Fibroblast of skin of scalp (primary cell): ENCODE measurements at places on chromosomes 5 and 9.
A peak's percentile ranks its signal among the peaks of the same experiment; 100 is the strongest.

DNA sequence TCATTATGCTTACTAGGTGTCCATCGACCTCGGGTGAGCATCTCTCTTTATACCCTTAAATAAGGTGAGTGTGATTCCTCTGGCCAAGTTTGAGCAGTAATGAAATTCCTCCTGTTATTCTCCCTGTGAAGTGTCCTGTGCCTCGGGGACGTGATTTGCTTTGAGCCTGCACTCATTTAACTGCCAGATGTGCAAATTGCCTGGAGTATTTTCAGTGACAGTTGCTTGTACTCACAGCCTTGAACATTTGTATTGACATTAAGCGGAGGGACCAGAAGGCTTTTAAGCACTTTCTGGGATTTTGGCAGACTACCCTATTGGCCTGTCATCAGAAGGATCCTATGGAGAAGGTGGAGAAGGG is 126.9 kb downstream of the DOCK2 start:
- no peak for DNase-seq

DNA sequence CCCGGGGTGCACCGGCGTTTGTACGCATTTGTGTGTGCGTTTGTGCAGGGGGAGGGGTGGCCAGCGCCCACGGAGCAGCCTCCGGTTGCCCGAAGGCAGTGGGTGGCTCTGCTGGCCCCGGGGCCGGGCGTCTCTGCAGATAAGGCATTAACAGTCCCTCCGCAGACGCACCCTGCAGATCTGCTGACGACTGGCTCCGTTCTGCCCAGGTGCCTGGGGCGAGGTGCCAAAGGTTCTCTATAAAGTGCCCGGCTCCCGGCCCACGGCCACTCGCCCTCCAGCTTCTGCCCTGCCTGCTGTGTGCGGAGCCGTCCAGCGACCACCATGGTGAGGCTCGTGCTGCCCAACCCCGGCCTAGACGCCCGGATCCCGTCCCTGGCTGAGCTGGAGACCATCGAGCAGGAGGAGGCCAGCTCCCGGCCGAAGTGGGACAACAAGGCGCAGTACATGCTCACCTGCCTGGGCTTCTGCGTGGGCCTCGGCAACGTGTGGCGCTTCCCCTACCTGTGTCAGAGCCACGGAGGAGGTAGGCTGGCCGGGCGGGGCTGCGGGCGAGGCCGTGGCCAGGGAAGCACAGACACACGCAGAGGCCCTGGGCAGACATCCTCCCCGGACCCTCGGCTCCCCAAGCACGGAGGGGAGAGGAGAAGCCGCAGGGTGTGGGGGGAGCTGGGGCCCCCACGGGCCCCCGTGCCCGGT is at the start of gene SLC6A19:
SLC6A19 (plus strand) TSS at position 269 of the 699 bp plus-strand sequence; CDS start at position 325, 56 bp downstream.
- no peak for DNase-seq

DNA sequence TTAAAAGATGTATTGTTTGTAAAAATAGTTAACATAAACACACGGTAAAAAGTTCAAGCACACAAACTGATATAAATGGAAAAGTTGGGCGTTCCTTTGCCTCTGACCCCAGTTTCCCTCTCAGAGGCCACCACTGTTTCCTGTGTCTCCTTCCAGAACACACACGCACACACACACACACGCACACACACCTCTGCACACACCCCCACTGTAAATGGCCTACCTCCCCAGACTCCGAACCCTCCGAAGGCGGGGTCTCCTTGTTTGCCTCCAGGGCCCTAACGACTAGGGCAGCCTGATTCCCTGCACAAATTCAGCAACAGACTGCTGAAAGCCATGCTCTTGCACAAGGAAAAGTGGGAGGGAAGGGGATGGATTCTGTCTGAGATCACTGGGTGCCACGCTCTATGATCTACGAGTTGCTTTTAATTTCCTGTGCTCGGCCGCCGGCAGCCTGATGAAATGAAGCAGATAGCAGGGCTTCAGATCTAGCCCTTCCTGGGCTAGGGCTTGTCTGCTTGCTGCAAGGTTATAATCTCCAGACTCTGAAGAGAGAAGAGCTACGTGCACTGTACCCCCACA is 184.0 kb upstream of the IL12B start:
- no peak for DNase-seq

DNA sequence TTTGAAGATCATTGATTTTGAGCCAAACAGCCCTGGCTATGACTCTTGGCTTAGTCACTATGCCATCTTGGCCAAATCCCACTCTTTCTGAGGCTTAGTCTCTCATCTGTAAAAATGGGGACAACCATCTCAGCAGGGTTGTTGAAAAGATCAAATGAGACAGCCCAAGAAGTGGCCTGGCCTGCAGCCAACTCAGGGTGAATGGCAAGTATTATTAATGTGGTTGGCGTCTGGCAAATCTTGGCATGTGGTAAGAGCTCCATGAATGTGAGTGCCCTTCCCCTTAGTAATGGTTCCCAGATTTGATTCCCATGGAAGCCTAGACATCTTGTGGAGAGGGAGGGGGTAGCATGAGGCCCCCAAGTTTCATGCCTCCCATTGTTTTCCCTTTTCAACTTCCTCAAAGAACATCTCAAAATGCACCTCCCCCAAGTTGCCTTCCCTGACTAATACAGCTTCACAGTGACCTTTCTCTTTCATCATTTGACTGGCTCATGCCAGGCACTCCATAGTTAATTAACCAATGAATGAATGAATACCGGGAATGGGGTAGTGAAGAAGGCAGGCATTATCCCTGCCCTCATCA is 11.8 kb upstream of the TGFBI start:
- peak; percentile 100 for DNase-seq

DNA sequence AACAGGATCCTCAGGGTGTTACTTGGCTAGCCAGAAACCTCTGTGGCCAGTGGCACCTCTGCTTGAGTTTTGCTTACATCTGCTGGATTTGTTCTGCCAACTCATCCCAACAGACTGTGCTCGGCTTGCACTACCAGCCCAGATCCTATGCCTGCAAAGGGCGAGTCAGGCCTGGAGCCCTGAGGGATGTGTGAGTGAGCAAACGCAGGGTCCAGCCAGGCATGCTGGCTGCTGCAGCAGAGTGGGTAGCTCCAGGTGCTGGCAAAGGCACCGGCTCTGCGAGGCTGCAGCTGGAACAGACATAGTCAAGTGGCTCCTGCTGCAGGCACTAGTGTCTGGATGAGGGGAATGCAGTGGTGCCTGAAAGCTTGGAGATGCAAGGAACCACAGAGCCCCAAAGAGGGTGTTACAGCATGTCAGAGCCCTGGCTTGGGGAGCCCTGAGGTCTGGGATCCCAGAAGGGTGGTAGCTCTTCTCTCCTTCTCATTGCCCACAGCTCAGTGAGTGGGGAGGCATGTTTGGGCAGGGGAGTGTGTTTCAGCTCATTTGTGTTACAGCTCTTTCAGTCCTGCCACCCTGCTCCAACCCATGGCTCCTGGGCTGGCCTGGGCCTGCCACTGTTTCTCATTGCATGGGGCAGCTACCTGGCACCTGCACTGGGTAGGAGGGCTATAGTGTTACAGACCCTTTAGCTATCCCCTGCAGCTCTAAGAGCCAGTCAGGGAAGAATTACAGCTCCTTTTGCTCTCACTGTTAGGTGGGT is 332.6 kb downstream of the TAF11L14 start:
- DNase-seq = no peak

DNA sequence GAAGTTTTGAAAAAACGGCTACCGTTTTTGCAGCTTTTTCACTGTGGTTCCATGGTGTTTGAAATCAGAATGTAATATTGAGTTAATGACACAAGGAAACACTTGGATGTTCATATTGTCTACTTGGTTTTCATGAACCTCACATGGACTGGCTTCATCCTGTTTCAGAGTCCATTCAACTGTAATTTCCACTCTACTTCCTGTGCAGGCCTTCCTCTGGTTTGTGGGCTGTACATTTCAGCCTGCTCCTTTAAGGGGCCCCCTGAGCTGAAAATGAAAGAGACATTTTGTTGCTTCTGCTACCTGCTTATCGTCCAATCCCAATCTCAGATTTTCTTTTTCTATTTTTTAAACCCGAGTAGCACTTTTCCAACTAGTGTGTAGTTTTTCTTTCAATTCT is 41.8 kb upstream of the CDKN2B start:
- DNase-seq = no peak

DNA sequence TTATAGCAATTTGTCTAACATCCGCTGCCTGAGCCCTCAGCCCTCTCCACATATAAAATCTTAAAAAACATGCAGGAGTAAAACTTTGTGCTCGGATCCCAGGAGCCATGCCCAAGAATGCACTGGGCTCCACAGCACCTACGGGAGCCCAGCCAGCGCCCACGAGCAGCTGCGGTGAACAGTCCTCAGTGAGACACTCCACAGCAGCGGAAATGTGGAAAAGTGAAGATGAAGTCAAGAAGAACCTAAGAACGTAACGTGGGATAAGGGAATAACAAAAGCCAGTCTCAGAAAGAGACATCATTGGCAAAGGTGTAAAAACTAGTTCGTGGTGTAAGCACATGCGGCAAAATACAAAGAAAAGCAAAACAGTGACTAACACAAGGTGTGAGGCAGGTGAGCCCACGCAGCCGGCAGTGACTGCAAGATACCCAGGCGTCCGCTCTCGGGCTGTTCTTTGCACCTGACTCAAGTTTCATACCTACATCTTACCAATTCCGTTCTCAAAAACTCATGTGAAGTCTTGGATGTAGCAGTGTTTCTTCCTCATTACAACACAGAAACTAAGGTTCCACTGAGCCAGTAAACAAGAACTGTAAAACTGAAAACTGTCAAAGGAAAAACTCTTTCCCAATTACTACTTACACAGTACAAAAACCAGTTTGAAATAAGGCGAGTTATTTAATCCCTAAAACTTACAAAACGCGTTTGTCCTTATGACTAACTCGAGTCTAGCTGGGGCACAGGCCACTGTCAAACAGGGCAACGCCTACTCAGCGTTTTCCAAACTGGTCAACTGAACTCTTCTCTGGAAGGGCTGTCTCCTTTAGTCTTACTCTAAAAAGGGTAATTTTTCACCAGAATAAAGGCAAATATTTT is 1.7 kb downstream of the CAMSAP1 start:
- DNase-seq = no peak

DNA sequence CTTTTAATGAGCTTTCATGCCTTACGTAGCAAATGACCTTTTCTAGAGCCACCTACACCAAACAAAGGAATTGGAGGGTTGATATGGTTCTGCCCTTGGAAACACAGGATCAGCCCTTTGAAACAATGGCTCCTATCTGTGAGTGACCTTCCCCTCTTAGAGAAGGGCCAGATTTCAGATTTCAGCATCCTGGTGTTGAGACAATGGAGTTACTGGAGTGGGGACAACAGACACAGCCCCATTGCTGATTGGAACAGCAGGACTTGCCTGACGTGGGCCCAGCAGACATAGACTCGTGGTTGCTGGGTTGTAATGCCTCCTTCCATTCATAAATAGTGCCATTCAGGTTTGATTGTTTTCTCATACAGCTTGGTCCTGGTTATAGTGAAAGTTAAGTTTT is 96.0 kb downstream of the GALNT10 start:
- no peak for DNase-seq

- DNase-seq = no peak
Observed at GRCh38 chr5:501831-502184, 22.4 kb downstream of the SLC9A3 start.

GRCh38 chr9:121373011-121373729 is 3.1 kb upstream of the STOM start:
- DNase-seq = no peak

- no peak for DNase-seq
Observed at GRCh38 chr5:94910721-94911120, 292.3 kb downstream of the SLF1 start.

DNA sequence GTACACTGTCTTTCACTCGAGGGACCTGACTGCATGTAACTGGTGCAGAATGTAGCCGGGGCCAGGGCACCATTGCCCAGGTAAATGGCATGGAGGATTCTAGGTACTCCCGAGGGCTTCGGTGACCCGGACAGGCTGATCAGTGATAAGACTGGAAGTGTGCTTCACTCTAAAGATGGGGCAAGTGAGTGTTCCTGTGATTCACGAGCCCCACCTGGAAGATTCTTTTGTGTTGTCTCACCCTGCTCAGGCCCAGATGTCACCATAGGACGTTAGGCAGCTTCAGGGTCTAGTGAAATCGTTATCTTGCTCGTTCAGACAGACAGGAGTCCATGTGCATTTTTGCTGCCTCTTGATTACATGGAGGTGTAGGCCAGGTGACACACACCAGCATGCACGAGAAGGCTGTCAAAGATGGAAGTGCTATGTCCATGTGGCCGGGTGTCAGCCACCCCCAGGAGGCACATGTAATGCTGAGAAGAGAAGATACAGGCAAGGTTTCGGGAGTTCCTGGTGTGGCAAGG is 73.9 kb downstream of the WNK2 start:
- DNase-seq = no peak

DNA sequence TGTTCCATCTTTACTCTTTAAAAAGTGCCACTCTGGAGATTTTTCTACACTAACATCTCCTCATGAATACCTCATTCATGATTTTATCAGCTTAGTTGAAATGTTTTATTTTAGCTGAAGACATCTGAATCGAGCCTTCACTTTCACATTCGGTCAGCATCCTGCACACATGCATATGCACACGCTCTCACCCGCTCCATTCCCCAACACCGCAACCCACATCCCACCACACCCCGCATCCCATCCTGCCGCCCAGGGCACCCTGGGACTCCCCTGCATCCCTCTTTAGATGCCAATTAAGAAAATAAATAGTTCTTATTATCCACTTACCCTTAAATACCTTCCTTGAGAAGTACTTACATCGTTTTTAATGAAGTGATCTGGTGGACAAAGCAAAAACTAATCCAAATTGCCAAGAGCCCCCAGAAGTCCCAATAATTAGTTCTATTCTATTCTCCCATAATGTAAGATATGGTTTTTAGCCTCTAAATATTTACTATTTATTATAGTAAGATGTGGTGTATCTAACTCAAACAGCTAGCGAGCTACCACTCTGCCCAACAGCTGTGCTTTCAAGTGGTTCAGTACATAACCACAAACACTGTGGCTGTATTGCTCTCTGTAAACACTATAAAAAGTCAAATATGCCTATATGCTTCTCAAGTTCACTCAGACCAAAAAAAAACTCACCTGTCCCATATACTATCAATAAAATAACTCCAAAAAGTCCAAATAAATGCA is 38.2 kb downstream of the GZMK start:
- no peak for DNase-seq

GRCh38 chr5:3056866-3057265 is 305.4 kb upstream of the IRX2 start:
- peak; percentile 1 for DNase-seq
